ENCODE measurements at places on chromosomes 6 and 20. TPM values are rescaled to one million over a fixed set of nuclear protein-coding genes. Genes with fewer than 3 reads are reported as not detected.

VSX1 gene
- not detected for total RNA-seq

CUL7 gene
- total RNA-seq: 26.7 TPM

VWA7 gene
- 0.65 TPM for total RNA-seq

PAK5 gene
- not detected for total RNA-seq

PPP1R14C gene
- total RNA-seq: not detected

RHAG gene
- total RNA-seq: not detected

RAMACL gene
- total RNA-seq: 6.2 TPM

HS3ST5 gene
- not detected for total RNA-seq

CCND3 gene
- total RNA-seq: 55.7 TPM

CTNNBL1 gene
- total RNA-seq: 21.3 TPM

KIAA1755 gene
- total RNA-seq: 0.19 TPM

SLC44A4 gene
- total RNA-seq: 0.29 TPM

TMC2 gene
- not detected for total RNA-seq

MLN gene
- not detected for total RNA-seq

KIF6 gene
- total RNA-seq: not detected

TMEM170B gene
- total RNA-seq: 2.3 TPM

RAB32 gene
- 79.6 TPM for total RNA-seq

NHLRC1 gene
- total RNA-seq: 2.0 TPM

NKAIN4 gene
- total RNA-seq: not detected

PARD6B gene
- total RNA-seq: 0.57 TPM

SLC35D3 gene
- total RNA-seq: not detected

PI16 gene
- not detected for total RNA-seq

ZFAND3 gene
- total RNA-seq: 19.3 TPM

ESR1 gene
- total RNA-seq: under 0.01 TPM
